ENCODE measurements at places on chromosomes 16 and 17.
A peak's percentile ranks its signal among the peaks of the same experiment; 100 is the strongest.

- DNase-seq, result no peak
Observed at GRCh38 chr17:40130352-40131042, 8.7 kb downstream of the MSL1 start.

DNA sequence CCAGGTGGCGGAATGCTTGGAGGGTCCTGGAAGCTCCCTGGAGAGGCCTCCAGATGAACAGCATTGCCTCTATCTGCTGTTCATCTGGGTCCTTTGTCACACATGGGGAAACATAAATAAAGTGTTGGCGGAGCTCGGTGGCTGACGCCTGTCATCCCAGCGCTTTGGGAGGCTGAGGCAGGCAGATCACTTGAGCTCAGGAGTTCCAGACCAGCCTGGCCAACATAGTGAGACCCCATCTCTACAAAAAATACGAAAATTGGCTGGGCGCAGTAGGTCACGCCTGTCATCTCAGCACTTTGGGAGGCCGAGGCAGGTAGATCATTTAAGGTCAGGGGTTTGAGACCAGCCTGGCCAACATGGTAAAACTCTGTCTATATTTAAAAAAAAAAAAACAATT, 2.2 kb downstream of the MYADML2 start:
- no peak for DNase-seq

DNA sequence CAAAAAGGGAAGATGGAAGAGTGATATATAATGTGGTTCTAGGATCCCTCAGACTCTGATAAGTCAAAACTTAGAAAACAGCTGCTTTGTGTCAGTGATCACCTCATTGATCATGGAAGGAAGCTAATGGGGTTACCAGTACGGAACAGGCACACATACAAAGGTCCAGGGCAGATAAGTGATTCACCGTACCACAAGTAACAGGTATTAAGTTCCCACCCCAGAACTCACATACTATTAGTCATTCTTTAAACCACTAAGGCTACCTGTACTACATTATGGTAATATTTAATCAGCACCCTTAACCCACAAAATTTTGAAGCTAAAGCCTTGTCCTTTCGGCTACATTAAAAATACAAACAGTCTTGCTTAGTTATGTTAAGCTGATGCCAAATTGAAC, 17.4 kb downstream of the RNF43 start:
- no peak for DNase-seq

GRCh38 chr17:37176723-37177122, 199.1 kb upstream of the C17orf78 start:
- peak; percentile 51 for DNase-seq

DNA sequence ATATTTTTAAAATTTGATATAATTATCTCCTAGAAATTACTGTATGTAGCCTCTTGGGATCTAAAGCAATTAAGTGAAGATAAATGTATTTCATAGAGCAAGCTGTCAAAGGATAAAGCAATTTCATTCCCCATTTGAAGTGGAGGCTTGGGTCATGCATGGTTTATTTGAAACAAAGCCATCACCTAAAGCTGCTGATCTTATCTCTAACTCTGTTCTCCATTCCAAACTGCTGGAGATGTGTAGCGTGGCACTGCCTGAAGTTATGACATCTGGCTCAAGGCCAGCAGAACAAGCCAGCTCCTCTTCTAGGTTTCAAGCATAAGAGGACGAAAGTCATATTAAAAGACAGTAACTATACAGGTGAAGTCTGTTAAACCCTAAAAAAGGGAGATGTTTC, 83.9 kb downstream of the HIC1 start:
- DNase-seq, result no peak

DNA sequence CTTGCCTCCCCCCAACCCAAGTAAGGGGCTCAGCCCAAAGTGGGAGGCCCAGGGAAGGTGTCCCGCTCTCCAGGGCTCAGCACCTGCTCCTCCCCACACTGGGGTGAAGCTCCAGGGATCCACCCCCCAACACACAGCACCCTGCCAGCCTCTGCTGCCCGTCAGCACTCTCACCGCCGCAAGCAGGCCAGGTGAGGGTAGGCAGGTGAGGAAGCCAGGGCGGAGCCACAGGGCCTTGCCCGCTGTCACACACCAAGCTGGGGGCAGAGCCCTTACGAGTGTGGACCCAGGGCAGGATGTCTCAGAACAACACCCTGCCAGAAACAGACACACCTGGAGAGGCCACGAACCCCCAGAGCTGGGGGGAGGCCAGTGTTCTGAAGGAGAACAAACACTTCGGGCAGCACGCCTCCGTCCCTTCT, 19.5 kb downstream of the PLLP start:
- no peak for DNase-seq

GRCh38 chr17:74937064-74938051, 1.7 kb downstream of the OTOP3 start:
- DNase-seq, result no peak

DNA sequence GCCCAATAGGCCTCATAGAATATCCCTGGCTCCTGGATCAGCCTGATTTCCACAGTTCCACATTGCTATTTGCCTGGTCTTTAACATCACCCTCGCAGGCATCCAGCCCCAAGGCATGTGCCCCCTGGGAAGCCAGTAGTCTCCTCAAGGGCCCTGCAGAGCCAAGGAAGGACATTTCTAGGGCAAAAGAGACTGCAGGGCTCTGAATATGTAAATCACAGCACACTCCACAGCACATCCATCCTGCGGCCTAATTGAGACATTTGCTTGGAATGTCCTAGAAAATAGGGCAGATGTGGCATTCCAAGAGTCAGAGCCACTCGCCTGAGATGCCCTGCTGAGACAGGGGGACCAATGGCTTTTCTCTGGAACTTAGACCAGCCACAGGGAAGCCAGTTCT, 11.4 kb upstream of the C16orf78 start:
- DNase-seq, result no peak

DNA sequence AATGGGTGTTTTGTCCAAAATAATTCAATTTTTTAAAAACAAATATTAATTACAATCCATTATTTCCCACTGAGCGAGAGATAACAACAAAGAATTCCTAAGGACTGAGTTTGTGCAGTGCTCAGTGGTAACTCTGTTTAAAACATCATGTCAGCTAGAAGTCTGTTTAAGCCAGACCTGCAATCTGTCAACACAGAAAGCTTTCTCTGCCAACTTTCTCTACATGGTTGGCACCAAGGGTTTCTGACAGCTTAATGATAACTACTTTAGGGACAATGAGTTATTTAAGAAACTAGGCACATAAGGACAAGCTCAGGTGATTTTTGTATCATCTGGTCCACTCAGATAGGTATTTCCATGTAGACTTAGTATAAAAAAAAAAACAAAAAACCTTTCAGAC, 81.8 kb downstream of the WDR59 start:
- no peak for DNase-seq

GRCh38 chr17:76672892-76673291, 29.3 kb upstream of the ST6GALNAC1 start:
- DNase-seq, result no peak

DNA sequence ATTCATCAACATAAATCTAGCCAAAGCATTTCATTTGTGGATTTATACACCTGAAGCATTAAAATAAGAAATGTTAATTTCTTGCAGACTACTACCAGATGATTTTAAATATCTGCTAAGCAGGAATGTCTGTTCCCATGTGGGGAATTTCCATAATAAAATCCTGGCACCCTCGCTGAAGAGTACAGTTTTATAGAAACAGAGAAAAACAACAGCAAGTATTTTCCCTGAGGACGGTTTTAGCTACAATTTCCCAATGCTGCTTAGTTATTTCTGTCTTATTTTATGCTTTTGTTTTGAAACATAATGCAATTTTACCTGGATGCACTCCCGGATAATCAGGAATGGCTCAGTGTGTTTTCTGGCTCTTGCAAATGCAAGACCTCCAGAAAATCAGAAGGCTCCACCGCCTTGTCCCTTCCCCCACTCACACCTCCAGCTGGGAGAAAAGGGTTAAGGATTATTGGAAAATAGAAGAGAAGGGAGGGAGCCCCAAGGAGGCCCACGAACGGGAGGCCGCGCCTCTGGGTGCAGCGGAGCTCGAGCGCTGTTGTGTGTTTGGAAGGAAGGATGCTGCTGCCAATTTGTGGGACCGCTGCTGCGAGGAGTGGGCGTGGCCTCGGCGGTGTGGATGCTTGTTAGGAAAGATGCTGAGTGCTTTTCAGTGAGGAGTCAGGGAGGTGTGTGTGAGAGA, at the start of gene CNTNAP4:
Gene CNTNAP4 (plus strand): TSS at position 657 of the 694 bp plus-strand sequence. CDS start 262 bp downstream, outside the sequence.
- DNase-seq, result peak; percentile 88

- peak; percentile 66 for DNase-seq
Observed at GRCh38 chr17:49217651-49218413, 7.3 kb downstream of the ABI3 start.

- DNase-seq, result peak; percentile 11
Observed at GRCh38 chr17:61551255-61551742, 39.7 kb downstream of the NACA2 start.

All from globus pallidus (tissue), 1 donor.